Lower lobe of right lung (tissue), 2 donors: ENCODE measurements at places on chromosomes 12 and 14.

DNA sequence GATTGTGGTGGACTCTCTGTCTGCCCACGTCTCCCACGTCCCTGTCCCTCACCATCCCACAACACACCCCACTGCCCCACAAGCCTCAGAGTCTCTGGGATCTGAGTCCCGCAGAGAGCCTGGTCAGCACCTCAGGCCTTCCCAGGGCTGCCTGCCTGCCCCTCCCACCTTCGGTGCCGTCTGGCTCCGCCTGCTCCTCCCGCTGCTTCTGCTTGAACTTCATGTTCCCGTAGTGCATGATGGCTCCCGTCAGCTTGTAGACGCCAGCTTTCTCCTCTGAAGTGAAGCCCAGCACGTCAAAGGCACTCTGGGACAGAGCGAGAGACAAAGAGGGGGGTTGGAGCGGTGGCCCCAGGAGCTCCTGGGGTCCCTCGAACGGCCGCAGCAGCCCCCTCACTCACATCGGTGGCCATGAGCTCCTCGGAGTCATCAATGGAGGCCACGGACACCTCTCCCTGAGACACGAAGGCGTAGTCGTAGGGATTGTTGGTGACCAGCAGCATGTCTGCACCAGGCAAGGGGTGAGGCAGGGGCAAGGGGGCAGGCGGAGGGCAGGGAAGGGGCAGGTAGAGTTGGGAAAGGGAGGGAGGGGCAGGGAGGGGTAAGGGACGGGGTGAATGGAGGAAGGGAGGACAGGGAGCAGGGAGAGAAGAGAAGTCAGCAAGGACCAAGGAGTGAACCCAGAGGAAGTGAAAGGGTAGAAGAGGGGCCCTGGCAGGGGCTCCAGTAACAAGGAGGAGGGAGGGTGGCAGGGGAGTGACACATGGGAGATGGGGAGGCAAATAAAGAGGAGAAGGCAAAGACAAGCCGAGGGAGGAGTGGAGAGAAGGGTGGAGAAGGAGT is 5.6 kb downstream of the MYH6 start:
- DNase-seq = no peak

DNA sequence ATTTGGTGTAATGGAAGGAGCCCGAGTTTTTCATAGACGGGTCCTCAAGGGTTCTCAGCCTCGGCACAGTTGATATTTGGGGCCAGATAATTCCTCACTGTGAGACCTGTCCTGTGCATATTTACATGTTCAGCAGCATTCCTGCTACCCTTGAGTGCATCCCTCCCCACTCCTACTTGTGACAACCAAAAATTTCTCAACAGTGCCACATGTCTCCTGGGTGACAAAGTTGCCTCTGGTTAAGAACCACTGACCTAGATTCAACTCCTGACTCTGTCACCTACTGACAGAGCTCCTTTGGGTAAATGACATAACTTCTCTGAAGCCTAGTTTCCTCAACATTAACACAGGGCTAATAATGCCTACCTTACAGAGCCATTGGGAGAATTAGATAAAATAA is 60.4 kb downstream of the TTC9 start:
- no peak for DNase-seq

DNA sequence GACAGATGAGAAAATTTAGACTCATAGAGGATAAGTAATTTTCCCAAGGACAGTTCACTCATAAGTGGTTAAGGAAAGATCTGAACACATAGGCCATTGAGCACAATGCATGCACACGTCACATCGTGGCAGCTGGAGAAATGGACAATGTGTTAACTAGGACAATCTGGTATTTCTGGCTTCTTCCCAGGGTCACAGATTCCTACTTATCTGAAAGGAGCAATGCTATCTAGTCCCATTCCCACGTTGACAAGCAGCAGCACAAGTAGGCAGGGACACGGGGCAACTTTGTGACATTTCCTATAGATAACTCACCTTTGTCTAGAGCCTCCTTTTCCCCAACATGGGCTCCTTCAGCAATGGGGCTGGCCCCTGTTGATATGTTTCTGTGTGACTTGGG is 6.7 kb upstream of the CMAS start:
- no peak for DNase-seq

- no peak for DNase-seq
Observed at GRCh38 chr14:65444230-65444629, 31.7 kb downstream of the FUT8 start.

GRCh38 chr12:126509572-126509971 is 1444.3 kb downstream of the AACS start:
- DNase-seq = no peak

DNA sequence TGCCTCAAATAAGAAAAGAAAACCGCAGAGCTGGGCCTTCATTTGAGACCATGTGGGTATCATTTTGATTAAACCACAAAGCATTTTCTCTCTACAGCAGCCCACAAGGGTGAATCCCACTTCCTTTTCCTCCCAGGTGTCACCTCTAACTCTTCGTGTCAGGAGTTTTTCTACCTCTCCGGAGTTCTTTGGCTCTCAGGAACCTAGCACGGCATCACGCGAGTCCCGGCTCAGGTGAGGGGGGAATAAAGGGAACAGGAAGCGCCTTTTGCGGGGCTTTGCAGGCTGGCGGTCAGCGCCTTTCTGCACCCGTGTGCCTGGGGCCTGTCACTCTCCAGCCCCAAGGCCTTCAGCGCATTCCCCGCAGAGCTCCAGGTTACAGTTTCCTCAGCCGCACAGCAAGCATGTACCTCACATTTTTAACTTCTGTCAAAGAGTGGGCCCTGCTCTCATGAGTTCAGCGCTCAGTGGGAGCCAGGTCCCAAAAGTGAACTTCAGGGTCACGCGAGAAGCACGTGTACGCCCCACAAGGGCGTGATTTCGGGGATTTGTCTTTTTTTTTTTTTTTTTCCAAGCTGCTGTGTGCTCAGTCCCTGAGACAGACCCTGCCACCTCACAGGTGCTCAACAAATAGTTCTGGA is 740 bp upstream of the PRPF40B start:
- DNase-seq = no peak

- DNase-seq = peak; percentile 41
Observed at GRCh38 chr12:131011165-131012079, 57.7 kb downstream of the ADGRD1 start.

DNA sequence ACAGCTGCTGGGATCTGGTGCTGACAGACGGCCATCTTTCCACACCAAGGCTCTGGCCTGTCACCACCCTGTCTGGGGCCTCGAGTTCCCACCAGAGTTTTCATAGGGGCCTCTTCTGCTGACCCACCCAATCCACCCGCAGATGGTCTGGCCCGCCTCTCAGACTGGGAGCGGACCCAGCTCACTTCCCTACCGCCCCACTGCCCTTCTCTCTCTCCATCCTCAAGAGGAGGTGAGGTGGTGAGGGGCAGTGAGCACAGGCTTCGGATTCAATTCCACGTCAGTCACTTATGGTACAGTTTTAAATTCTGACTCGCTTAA is 12.3 kb upstream of the RPS6KL1 start:
- DNase-seq = no peak

- DNase-seq = no peak
Observed at GRCh38 chr14:57823015-57823660, 42.8 kb downstream of the SLC35F4 start.

DNA sequence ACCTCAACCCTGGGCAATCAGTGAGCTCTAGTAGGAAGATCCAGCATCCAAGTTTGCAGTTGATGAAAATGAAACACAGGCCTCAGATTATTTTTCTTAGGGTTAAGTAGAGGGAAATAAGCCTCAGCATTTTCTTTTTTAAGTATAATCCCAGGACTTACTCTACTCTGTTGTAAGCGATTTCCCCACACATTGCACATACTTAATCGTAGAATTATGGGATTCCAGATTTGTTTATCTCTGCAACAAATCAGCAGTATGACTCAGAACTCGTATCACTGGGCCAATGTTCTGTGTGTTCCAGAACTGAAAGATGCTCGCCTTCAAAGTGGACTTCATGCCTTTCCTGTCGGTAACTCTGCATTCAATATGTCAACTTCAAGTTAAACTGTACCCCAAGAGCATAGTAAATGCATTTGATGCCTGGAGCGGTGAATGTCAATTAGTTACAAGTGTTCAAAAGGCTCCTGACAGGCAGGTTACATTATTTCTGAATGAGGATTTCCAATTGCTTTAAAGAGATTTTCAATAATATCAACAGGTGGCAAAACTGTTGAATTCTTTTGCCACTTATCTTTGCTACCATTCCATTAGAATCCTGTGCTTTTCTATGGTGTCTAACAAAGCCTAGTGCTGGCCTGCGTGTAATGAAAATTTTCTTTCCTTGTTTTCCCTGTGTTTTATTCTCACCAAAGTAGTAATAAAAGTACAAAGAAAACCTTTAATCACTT is 323.8 kb upstream of the SYT1 start:
- no peak for DNase-seq

DNA sequence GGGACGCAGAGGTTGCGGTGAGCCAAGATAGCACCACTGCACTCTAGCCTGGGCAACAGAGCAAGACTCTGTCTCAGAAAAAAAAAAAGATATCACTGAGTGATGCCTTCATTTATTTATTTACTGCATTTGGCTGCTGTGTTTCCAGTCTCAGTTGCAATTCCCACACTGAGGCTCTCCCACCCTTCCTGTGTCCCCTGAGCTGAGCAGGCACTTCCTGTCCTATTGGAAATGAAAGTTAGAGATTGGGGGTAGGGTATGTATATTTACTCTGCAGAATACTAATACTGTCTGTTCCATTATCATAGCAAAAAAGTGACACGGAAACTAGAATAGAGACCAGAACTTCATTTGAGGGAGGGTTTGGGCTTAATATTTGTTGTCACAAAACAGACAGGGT is 1.6 kb upstream of the RBMS2 start:
- no peak for DNase-seq
